ENCODE measurements at places on chromosomes 2 and 18.
A peak's percentile ranks its signal among the peaks of the same experiment; 100 is the strongest.

DNA sequence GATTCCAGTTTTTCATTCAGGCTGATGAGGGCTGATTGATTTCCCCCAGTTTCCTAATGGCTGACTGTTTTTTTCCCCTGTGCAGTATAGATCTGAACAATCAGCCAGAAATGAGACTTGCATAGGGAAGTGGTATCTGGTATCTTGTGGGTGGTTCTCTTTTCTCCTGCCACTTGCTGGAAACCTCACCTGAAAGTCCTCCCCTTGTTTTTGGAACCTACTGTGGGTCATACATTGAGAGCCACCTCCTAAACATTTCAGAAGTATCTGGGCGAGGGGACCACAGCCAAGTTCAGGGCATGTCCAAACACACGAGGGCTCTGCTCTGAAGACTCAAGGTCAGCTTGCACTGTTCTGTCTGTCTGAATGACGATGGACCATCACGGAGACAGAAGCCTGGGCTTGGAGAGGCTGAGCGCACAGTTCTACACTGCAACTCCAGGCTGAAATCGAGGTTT is 19.3 kb downstream of the ALPK2 start:
- DNase-seq, result no peak

- DNase-seq, result no peak
Observed at GRCh38 chr18:13271302-13271911, 52.8 kb downstream of the LDLRAD4 start.

DNA sequence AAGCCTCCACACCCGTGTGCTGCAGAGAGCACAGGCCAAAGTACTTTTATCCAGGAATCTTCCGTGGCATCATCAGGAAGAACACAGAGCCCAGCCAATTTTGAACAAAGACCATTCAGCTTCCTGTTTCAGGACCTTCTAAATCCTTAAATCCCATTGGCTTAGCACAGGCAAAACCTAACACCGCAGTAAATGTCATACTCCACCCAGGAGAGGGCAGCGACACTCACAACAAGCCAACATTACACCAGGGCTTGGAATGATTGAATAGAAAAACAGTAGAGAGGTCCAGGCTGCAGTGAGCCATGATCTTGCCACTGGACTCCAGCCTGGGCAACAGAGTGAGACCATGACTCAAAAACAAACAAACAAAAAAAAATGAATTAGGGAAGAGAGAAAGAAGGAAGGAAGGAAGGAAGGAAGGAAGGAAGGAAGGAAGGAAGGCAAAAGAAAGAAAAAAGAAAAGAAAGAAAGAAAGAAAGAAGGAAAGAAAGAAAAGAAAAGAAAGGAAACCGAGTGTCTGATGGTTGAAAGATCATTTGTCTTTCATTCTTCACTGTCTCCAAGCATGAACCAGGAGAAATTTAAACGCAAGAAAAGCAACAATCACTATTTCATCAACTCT is 144.6 kb upstream of the SATB2 start:
- peak; percentile 43 for DNase-seq

GRCh38 chr18:52077251-52077983 is 262.6 kb upstream of the DCC start:
- DNase-seq, result no peak

GRCh38 chr2:31987454-31988220 is 23.2 kb downstream of the MEMO1 start:
- peak; percentile 40 for DNase-seq

- no peak for DNase-seq
Observed at GRCh38 chr2:201992960-201993359, 40.7 kb upstream of the FZD7 start.

DNA sequence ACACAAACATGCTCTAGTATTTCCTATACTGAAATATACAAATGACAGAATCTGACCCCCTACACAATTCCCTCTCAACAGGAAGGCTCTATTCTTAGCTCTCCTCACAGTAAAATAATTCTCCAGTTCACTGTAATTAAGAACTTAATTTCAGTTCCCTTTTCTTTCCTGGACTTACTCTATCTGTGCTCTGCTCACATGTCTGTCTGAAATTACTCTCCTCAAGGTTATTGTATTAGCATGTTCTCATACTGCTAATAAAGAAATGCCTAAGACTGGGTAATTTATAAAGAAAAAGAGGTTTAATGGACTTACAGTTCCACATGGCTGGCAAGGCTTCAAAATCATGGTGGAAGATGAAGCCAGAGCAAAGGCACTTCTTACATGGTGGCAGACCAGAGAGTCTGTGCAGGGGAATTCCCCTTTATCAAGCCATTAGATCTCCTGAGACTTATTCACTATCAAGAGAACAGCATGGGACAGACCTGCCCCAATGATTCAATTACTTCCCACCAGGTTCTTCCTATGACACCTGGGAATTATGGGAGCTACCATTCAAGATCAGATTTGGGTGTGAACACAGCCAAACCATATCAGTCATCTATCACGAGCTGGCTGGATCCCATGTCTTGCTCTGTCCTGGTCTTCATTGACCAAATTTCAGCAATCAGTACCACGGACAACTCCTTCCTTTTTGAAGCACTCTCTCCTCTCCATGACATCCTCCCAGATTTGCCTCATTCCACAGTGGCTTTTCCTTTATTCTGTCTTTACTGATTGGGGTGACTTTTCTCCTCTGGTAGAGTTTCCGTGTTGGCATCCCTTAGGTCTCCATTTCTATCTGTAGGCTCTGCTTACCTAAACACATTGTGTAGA is 110.9 kb downstream of the GALR1 start:
- no peak for DNase-seq

- no peak for DNase-seq
Observed at GRCh38 chr2:143217512-143218115, 88.4 kb downstream of the ARHGAP15 start.

GRCh38 chr2:189506514-189506976 is 65.3 kb downstream of the WDR75 start:
- peak; percentile 77 for DNase-seq

- DNase-seq, result no peak
Observed at GRCh38 chr2:8837795-8838140, 355 bp upstream of the KIDINS220 start.

GRCh38 chr2:96485751-96486651 is 19.2 kb downstream of the NEURL3 start:
- peak; percentile 83 for DNase-seq

DNA sequence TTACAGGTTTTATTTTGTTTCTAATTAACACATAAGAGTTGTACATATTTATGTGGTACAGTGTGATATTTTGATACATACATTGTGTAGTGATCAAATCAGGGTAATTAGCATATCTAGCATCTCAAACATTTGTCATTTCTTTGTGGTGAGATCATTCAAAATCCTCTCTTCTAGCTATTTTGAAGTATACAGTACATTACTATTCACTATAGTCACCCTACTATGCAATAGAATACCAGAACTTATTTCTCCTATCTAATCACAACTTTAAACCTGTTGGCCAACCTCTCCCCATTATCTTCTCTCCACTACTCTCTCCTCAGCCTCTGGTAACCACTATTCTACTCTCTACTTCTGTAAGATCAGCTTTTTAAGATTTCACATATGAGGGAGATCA is 325.8 kb downstream of the CYP26B1 start:
- DNase-seq, result no peak

DNA sequence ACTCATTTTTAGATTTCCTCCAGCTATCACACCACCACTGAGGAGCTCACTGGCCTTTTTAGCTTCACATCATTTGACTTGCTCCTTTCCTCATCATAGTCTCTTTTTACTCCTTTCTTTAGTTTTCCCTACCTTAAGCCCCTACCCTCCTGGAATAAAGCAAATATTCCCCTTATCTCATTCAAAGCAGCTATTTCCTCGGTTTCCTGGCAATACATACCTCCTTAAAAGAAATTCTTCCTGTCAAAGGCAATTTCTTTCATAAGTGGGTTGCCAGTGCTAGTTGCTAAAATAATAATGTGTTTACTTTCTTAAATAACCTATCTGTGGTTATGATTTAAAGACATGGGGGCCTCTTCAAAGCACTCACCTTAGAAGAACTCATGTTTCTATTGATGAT is 359.3 kb downstream of the GALNT13 start:
- DNase-seq, result no peak

GRCh38 chr2:169895294-169895985 is 68.2 kb downstream of the UBR3 start:
- peak; percentile 2 for DNase-seq

GRCh38 chr2:187466129-187466792 is 18.2 kb upstream of the CALCRL start:
- DNase-seq, result no peak

- DNase-seq, result no peak
Observed at GRCh38 chr2:17979707-17980106, 101.2 kb downstream of the KCNS3 start.

DNA sequence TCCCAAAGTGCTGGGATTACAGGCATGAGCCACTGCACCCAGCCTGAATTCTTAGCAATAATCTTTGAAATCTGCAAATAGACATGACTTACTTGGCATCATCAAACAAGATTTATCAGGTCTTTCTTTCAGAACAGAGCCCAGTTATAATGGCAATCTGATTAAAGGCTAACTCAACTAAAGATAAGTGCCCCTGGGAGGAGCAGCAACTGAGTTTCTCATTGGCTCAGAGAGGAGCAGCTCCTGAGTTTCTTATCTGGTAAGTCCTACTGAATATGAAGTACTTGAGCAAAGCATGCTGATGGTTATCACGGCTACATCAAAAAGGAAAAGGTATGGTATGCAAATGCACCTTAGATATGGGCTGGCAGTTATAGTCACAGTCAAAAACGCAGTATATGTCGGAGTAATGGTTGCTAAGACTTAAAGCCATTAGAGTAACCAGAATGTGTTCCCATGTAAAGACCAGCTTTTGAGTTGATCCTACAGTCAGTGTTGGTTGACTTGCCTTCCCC is 15.0 kb upstream of the AP1S3 start:
- no peak for DNase-seq

DNA sequence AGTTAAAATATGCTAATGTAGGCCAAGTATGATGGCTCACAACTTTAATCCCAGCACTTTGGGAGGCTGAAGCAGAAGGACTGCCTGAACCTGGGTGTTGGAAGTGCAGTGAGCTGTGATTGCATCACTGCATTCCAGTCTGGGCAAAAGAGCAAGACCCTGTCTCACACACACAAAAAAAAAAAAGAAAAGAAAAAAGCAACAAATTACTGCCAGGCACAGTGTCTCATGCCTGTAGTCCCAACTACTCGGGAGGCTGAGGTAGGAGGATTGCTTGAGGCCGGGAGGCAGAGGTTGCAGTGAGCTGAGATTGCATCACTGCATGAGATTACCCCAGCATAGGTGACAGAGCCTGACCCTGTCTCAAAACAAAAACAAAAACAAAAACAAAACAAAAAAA is 110.6 kb downstream of the PRELID3A start:
- DNase-seq, result no peak

- DNase-seq, result no peak
Observed at GRCh38 chr2:31534636-31535035, 46.1 kb downstream of the SRD5A2 start.

GRCh38 chr2:227461811-227462461 is 10.0 kb upstream of the AGFG1 start:
- no peak for DNase-seq

- DNase-seq, result peak; percentile 16
Observed at GRCh38 chr2:183035298-183035953, 2.8 kb downstream of the NCKAP1 start.

DNA sequence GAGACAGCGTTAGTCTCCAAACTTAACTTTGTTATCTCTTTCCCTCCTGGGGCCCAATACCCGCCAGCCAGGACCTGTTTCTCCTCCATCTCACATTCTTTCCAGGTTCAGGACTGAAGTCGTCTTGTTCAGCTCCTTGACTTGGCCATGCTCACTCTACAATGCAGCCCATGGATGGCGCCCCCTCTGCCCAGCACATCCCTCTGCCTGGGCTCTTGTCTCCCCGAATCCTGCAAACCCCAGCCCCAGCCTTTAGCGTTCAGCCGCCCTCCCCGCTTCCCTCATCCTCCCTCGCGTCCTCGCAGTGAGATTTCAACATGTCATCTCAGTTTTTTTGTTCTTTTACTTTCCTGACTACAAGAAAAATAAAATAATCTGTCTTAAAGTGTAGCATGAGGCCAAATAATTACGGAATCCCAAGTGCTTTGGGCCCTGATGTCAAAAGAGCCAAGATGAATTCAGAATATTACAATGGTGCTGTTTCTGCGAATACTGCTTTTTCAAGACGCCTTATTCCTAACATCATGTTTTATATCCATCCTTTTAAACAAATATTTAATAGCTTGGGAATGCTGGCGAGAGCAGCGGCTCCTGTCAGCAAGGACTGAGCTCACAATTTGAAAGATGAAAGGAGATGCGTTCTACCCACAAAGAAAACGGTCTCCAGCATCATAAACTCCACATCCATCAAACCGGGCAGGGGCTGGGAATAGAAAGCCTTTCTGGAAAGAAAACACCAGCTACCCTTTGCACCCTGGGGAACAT is 1.0 kb downstream of the FAM178B start:
- no peak for DNase-seq

Data from A172 (cell line).